ENCODE measurements at places on chromosomes 3 and 15.

GRCh38 chr3:173138026-173138425 lies 3.0 kb downstream of the SPATA16 start:
- no peak for DNase-seq

DNA sequence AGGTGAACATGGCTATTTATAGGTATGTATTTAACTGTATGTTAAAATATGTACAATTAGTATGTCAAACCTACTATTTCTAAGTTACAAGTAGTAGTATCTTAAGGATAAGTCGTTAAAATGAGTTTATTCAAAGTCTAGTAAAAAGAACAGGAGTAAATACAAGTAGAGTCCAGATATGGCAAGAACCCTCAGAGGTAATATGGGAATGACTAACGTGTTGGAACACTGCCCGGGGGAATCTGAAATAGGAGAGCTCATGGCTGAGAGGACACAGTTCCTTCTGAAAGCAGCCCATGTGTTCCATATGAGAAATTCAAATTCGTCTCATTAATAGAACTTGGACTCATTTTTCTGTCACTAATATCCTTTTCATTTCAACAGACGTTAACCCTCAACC lies 158.8 kb downstream of the CLSTN2 start:
- DNase-seq, result no peak

DNA sequence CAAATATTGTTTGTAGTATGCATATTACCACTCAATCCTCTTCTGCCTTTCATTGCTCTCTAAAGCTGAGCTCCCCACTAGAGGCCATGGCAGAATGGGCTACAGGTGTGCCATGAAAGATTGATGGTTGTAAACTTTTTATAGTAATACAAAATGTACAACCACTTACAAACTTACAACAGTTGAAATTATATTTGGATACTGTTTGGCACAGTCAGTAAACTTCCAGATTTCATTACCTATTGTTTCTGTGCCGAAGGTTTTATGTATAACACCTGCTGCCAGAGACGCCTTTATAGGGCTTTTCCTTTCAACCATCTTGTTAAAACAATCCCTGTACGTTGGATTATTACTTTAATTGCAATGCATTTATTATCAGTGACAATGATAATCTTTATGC lies 7.0 kb downstream of the ROPN1 start:
- DNase-seq, result no peak

DNA sequence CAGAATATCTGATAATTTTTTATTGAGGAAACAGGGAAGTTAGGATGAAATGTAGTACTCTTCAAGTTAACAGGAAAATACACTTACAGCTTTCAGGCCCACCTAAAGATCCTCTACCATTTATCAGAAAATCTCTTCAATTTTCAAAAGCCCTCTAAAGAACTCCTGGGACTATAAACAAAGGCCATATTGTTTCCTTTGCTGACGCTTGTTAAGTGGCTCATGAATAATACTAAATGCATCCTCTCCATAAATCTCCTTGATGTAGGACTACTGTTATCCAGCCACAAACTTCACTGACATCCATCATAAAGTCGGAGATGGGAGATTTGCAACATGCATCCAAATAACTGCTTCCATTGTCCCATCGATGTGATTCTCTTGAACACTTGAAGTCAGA lies 326.5 kb downstream of the ZIC1 start:
- DNase-seq, result no peak

DNA sequence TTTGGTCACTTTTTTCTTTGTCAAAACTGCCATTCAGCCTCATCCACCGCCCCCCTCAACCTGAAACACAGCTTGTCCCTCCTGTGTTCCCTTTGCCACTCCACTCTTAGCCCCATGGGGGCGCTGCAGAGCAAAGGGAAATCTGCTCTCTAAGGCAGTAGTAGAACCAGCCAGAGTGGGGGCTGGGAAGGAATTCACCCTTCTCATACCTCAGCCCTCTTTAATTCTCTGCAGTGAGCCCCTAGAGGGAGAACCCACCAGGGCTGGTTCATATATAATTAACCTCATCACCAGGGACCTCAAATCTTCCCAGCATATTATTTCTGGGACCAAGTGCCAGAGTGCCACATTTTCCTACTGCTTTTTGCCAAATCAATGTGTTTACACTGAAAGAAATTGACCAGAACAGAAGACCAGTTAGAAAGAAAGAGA lies 2.8 kb upstream of the BCL6 start:
- peak; percentile 91 for DNase-seq

DNA sequence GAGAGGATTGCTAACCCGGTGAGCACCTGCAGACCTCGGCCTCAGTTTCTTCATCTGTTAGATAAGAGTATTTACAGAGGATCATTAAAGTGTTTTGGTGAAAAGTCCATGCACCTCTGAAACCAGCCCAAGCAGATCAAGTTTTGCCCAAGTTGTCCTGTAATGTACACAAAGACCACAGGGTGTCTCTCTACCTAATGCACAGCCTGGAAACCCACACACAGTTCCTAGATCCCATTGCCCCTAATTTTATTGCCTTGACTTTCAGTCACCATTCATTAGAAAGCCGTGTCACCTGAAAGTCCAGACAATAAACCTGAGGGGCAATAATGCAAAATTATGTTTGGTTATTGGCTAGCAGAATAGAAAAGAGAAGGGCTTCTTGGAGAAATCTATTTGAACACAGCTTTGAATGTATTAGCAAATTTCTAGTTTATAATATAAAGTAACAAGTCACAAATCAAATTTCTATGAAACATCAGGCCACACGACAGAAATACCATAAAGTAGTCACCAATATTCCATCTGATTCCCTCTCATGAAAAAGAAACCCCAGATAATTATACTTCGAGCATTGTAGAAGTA lies 161.3 kb upstream of the SLC2A2 start:
- DNase-seq, result peak; percentile 55

DNA sequence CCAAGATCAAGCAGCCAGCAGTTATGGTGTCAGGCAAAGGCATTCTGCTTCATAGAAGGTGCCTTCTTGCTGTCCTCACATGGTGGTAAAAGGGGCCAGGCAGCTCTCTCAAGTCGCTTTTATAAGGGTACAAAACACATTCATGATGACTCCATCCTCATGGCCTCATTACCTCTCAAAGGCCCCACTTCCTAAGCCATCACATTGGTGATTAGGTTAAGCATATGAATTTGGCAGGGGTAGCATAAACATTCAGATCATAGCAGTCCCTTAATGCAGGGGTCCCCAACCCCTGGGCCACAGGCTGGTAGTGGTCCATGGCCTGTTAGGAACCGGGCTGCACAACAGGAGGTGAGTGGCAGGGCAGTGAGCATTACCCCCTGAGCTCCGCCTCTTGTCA lies 42.8 kb downstream of the PRR23E start:
- no peak for DNase-seq

Data from erythroblast (primary cell).